Right renal cortex interstitium (tissue), 3 donors: ENCODE measurements at places on chromosomes 1 and 21. TPM values are rescaled to one million over a fixed set of nuclear protein-coding genes. Genes with fewer than 3 reads are reported as not detected.
A peak's percentile ranks its signal among the peaks of the same experiment; 100 is the strongest.

DNA sequence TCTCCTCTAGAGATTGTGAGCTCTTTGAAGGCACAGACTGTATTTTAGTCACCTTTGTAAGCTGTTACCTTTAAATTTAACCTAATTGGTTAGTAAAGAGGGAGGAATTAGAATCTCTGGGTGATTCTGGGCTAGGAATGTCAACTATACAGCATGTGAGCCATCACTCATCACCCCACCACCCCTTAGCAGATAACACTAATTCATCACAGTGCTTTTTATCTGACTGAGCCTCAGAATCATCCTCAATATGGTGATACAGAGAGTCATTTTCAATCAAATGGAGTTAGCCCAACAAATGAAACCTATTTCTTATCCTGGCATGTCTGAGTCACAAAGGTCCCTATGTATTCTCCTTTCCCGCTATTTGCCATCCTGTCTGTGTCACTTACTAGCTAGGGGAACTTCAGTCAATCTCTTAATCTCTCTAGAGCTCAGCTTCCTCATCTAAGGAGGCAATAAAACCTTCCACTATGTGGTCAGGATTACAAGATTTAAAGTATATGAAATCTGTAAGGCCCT lies 13.3 kb downstream of the KCNJ10 start:
- no peak for DNase-seq

The NTMT2 gene
- not detected for polyA plus RNA-seq

GRCh38 chr1:245763873-245764331 lies 609.1 kb downstream of the KIF26B start:
- no peak for DNase-seq

DNA sequence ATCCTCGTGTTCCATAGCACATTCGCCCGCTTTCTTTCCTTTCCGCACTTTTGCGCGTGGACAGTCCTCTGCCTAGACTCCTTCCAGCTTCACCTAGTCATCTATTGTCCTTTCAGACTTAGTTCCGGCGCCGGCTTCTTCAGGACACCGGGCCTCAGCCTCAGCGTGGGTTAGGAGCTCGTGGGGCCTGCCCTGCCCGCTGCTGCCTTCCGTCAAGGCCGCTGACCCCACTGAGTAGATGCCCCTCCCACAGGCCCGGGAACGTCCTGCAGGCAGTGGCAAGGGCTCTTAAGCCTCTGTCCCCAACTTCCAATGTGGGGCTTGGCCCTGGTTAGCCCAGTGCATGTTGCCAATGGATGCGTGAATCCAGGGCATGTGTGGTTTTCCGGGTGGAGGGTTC lies 11.4 kb downstream of the DMRTB1 start:
- DNase-seq = no peak

The ITPKB gene
- 21.7 TPM for polyA plus RNA-seq

DNA sequence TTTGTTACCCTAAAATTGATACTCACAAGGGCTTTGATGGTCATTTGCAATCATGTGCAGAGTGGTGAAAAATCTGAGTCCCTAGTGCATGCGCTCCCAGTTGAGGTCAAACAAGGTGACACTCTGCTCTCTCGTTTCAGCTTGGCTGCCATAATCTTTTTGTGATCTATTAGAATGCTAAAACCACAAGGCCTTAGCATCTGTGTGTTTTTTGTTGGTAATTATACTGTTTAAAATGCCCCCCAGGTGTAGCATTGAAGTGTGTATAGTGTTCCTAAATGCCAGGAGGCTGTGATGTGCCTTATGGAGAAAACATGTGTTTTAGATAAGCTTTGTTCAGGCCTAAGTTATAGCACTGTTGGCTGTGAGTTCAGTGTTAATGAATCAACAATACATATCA lies 89.3 kb downstream of the PLD5 start:
- no peak for DNase-seq

The ARHGEF19 gene
- polyA plus RNA-seq = 18.9 TPM

The CACNA1S gene
- 0.46 TPM for polyA plus RNA-seq

GRCh38 chr1:16924919-16925477 lies 3.3 kb downstream of the CROCC start:
- DNase-seq = no peak

The FCMR gene
- 1.9 TPM for polyA plus RNA-seq

DNA sequence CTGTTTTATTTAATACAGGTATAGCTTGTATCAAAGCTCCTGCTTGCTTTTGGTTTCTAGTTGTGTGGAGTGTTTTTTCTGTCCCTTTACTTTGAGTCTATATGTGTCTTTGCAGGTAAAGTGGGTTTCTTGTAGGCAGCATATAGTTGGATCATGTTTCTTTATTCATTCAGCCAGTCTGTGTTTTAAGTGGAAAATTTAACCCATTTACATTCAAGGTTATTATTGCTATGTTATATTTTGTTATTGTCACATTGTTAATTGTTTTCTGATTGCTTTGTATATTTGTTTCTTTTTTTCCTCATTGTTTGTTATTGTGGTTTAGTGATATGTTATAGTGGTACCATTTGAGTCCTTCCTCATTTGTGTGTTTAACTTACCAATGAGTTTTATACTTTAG lies 26.7 kb downstream of the CLDN19 start:
- no peak for DNase-seq

DNA sequence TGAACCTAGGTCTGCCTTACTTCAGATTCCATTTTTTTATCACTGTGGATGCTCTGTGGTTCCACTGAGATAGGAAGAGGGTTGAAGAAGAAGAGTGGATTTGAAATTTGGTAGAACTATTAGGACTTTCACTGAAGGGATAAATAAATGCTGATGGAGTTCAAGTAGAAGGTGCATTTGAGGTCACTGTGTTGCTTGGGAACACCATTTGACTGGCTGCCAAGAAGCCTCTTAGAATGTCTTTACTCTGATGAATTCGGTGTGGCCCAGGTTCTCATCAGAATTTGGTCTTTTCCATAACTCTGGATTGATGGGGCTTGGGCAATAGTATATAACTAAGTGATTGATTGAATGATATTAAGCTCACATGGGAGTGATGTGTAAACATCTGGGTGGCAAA lies 11.9 kb downstream of the XPR1 start:
- no peak for DNase-seq

DNA sequence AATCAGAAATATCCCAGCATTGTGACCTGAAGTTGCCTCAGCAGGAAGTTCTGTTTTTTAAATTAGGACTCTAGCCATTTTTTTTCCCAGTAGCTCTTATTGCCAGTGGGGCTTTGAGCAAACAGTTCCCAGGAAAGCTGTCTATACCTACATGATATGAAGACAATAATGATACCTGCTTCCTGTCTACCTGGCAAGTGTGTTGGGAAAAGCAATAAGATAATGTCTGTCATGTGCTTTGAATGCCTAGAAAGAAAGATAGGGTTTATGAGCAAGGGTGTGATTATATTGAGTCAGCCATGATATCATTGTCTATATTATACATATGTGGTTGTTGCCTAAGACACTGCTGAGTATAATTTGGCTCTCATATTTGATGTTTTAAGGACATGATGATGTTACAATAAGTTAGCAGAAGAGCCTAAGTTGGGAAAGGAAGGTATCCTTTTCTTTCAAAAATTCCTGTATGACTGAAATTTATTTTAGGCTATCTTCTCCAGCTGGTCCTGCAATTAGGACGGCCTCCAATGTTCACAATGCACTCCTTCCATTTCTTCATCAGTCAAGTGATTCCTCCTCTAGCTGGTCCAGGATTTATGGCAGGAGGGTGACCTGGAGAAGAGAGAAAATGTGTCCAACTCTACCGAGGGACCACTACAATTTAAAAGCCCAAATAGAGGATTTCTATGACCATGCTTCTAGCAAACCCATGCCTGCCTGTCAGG lies 99.6 kb upstream of the CDC42BPA start:
- no peak for DNase-seq

DNA sequence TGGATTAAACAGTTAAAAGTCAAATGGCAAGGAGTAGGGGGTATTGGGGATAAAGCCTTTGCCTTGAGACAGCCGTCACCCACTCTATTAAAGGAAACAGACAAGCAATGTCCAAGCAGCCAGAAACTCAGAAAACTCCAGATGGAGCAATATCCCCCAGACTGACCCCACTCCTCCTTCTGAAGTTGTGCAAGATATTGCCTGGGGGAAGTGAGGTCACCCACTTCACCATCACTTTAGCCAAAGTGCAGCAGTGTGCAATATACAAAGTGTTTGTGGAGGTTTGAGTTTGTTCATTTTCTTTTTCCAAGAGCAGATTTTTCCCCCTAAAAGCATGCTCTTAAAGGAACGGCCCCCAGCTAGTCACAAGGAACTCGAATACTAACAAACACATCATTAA lies 125.1 kb downstream of the ETS2 start:
- no peak for DNase-seq

DNA sequence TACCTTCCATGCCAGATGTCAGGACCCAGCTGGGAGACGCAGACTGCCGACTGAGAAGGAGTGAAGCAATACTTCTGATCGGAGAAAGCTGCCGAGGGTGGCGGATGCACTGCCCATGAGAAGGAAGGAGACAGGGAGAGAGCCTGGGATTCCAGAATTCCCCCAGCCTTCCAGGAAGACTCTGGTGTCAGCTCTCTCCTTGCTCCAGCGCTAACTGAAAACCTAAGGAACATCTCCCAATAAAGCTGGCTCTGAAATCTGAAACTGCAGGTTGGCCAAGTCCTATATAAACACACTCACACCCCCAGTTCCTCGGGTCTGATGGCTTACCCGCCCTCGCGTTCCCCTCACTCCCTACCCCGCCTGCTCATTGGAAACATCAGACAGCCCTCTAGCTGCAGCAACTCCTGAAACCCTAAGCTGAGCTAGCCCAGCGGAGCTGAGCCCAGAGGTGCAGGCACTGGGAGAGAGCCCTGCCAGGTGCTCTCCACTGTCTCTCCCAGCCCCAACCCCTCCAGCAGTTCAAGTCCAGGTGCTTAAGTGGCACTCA lies 52.3 kb downstream of the PLEKHA6 start:
- no peak for DNase-seq

GRCh38 chr1:208430220-208430619 lies 186.0 kb upstream of the PLXNA2 start:
- no peak for DNase-seq

DNA sequence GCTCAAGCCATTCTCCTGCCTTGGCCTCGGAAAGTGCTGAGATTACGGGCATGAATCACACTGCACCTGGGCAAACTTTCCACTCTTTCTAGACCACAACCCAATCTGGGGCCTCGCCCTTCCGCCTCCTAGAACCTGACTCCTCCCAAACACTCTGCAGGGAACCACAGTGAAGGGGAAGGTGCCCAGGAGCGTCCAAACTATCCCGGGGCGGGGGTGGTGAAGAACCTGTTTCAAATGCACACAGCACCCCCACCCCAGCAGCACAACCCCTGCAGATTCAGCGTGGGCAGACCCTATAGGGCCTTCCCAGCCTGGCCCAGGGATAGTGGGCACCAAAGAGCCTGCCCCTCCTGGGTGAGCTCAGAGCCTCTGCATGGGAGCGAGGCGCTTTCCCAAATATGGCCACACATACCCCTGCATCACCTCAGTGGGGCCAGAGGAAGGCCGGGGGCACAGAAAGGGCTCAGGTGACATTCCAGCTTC lies 86.9 kb downstream of the STUM start:
- no peak for DNase-seq

- no peak for DNase-seq
These were observed at the start of gene WNT9A for GRCh38 chr1:227947676-227948492. WNT9A (minus strand) TSS chr1:227947932; CDS start chr1:227947887, 45 bp downstream.

The CLCA1 gene
- polyA plus RNA-seq = not detected

The CD2 gene
- 0.35 TPM for polyA plus RNA-seq

- no peak for DNase-seq
These were observed 80.3 kb downstream of the TENT5C start for GRCh38 chr1:117685936-117686806.

- peak; percentile 18 for DNase-seq
These were observed 31.7 kb upstream of the TMEM125 start for GRCh38 chr1:43238085-43238484.

DNA sequence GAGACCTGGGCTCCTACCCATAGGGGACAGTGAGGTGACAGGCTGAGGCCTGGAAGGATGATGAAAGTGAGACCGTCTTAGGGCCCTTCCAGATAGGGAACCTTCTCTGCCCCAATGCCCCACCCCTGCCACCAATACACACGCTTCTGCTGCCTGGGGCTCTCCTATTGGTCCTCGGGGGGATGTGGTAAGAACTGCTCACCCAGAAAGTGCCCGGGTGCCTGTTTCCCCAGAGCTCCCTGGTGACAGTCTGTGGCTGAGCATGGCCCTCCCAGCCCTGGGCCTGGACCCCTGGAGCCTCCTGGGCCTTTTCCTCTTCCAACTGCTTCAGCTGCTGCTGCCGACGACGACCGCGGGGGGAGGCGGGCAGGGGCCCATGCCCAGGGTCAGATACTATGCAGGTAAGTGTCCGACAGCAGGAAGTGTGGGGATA lies 948 bp downstream of the SEMA4A start:
- DNase-seq = no peak

- DNase-seq = no peak
These were observed 167.9 kb downstream of the VPS13D start for GRCh38 chr1:12397462-12398450.

GRCh38 chr1:227942716-227943261 lies 4.9 kb downstream of the WNT9A start:
- no peak for DNase-seq

DNA sequence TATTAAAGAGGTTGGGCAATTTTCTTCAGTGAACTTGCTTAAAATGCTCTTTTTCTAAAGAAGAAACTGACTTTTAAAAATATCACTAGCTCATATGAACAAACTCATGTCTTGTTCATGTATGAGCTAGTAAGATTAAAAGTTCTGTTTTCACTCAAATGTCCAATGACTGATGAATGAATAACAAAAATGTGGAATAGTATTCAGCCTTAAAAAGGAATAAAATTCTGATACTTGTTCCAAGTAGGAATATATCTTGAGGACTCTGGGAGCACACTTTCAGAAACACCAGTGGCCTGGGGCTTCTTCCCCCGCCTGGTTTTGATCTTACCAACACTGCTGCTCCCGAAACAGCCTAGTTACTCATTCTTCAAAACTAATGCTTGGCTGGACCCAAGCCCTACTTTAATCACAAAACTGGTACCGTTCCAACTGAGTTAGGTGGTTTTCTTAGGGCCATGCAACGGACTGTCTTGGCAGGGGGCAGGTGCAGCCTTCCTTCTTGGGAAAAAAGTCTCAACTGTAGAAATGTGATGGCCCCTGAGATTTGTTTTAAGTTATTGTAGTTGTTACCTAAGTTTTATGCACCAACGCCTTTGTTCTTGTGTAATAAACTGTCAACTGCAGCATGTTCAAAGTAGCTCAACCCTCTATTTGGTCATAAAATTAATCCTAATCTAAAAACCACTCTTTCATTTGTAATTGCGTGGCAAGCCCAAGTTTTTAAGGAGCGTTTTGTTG lies 116.0 kb downstream of the ETS2 start:
- DNase-seq = no peak

GRCh38 chr1:59577774-59578173 lies 237.0 kb upstream of the HOOK1 start:
- DNase-seq = no peak

The CR1L gene
- 0.96 TPM for polyA plus RNA-seq

DNA sequence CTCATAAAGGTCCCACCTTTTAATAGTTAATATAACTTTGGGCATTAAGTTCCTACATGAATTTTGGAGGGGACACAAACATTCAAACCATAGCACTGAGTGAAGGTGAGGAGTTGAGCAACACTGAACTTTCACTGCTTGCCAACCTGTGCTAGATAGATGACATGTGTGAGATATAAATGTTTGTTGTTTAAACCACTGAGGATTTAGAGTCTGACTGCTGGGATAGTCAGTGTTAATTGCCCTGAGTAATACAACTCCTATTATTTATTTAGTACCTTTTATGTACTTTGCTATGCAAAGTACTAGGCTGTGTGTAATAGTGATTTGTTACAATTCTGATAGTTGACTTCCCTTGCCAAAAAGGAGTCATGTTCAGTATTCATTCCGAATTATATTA lies 32.4 kb upstream of the SLC16A1 start:
- DNase-seq = no peak

- no peak for DNase-seq
These were observed 338.1 kb downstream of the PAPPA2 start for GRCh38 chr1:176800978-176801513.

The KCNT2 gene
- polyA plus RNA-seq = 10.0 TPM
